Endodermal cell (in vitro differentiated cells): ENCODE measurements at places on chromosomes 5 and 9. TPM values are rescaled to one million over a fixed set of nuclear protein-coding genes. Genes with fewer than 3 reads are reported as not detected.

PCDHGC5 gene
- total RNA-seq, result 0.70 to 0.74 TPM (median 0.71 TPM) in 3 replicates

DRD1 gene
- total RNA-seq, result 0.16 to 0.53 TPM (median 0.34 TPM) in 3 replicates

TAF11L8 gene
- not detected in 2 replicates for total RNA-seq

SH3RF2 gene
- total RNA-seq, result 2.2 and 2.6 TPM in 2 replicates

OTP gene
- total RNA-seq, result not detected in 3 replicates

FBXW11 gene
- total RNA-seq, result 35.2 to 52.9 TPM (median 49.4 TPM) in 3 replicates

FUT7 gene
- total RNA-seq, result not detected in 2 replicates

ANGPTL2 gene
- total RNA-seq, result 9.8 to 14.9 TPM (median 14.8 TPM) in 3 replicates

NRG2 gene
- total RNA-seq, result 6.6 and 10.8 TPM in 2 replicates

DNM1 gene
- total RNA-seq, result 40.6 and 55.8 TPM in 2 replicates

PRLR gene
- total RNA-seq, result 6.5 and 7.3 TPM in 2 replicates

SEMA5A gene
- 30.5 and 46.8 TPM in 2 replicates for total RNA-seq

STPG3 gene
- total RNA-seq, result 0.35 TPM in 1 of 3 replicates, not detected in the others

REXO4 gene
- 30.2 and 32.5 TPM in 2 replicates for total RNA-seq

SHOC1 gene
- not detected in 3 replicates for total RNA-seq

SERINC5 gene
- 121 and 134 TPM in 2 replicates for total RNA-seq
